Stimulated activated effector memory CD8-positive, alpha-beta T cell treated with anti-CD3 and anti-CD28 coated beads, Interleukin-12 subunit alpha, Interleukin-12 subunit beta, amount 100 ng/mL, for 72 hours (primary cell): ENCODE measurements at places on chromosomes 13 and 19.

DNA sequence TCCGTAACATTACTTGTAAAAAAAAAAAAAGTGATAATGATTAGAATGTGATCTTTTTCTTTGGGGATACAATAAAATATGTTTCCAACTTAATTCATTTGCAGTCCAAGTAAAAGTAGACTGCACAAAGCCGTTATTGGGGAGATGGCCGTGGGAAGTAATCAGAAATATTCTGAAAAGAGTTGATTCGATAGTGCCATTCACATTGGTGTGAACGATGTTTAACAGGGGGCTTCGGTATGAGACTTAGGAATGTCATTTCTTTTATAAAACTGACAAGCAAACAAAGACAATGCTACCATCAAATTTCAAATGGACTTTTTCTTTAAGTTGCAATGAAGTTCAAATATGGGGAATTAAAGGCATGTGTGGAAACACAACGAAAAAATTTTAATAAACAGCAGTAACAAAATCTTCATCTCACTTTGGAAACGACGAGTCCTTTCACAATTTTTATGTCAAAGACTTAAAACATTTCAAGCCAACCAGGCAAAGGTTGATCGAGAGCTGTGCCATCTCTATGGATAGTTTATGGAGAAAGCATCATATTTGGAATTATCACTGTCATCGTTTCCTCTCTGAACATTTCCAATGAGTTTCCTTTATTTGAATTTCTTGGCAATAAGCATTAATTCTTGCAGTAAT lies 1.7 kb upstream of the ZIC5 start:
- DNase-seq: no peak

DNA sequence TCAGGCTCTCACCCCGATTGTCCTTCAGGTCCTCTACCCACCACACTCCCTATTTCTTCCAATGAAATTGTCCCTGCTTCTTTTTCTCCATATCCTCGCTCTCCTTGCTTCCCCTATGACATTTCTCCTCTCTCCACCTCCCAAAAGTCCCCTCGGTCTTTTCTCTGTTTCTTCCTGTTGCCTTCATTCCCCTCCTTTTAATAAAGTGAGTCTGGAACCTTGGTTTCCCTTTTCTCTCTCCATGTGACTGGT lies 676 bp upstream of the ZNF574 start:
- no peak for DNase-seq

DNA sequence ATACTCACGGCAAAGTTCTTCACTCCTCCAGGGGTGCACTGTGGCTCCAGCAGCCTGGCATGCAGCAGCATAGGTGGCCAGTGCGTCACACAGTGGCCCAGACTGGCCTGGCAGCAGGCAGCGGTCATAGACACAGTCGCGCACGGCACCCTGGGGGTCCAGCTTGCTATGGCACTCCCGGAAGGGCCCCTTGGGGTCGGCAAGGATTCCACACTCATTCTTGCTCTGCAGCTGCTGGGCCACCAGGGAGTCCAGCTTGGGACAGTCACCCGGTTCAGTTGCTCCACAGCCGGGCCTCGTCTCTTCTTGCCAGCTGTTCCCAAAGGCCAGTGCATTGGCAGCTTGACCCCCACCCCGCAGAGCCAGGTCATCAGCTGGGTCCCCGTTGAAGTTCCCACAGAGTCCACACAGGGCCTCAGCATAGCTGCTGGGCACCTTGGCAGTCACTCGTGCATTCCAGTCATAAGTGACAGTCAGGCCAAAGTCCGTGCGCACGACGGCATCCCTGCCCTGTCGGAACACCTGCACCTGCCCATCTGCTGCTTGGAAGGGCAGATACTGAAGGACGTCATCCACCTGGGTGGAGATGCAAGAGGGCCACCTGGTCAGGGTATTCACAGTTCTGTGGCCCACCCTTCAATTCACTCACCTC lies 20.6 kb downstream of the FCGBP start:
- DNase-seq: peak; percentile 38

- peak; percentile 53 for DNase-seq
Observed at GRCh38 chr13:20231839-20232555, at the start of gene GJB6. Gene GJB6 (minus strand): TSS chr13:20232319. CDS start chr13:20223480, 8,839 bp downstream.

DNA sequence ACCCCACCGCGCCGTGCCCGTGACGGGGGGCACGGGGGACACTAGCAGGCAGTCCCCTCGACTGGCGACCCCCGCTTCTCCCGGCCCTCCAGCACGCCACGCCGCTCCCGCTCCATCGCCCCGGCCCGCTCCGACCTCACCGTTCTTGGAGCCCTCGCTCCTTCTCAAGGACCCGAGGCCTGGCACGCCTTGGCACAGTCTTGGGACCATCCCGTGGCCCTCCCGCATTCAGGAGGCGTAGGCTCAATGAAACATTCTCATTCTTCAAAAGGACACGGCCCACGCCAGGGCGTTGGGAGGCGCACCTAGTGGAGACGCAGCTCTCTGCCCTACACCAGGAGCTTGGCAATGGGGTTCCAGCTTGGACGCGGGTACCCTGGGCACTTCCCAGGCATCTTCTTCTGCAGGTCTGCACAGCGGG lies 473 bp upstream of the CERS1 start:
- no peak for DNase-seq

GRCh38 chr19:47998800-47999199 lies 4.4 kb downstream of the ELSPBP1 start:
- no peak for DNase-seq

GRCh38 chr13:52414051-52414450 lies 8.1 kb upstream of the THSD1 start:
- DNase-seq: no peak

GRCh38 chr19:749811-750210 lies 1.1 kb upstream of the MISP start:
- DNase-seq: no peak

GRCh38 chr19:31648347-31648746 lies 299.1 kb upstream of the TSHZ3 start:
- DNase-seq: no peak

- DNase-seq: peak; percentile 80
Observed at GRCh38 chr19:2081873-2082810, 14.0 kb downstream of the MOB3A start.

DNA sequence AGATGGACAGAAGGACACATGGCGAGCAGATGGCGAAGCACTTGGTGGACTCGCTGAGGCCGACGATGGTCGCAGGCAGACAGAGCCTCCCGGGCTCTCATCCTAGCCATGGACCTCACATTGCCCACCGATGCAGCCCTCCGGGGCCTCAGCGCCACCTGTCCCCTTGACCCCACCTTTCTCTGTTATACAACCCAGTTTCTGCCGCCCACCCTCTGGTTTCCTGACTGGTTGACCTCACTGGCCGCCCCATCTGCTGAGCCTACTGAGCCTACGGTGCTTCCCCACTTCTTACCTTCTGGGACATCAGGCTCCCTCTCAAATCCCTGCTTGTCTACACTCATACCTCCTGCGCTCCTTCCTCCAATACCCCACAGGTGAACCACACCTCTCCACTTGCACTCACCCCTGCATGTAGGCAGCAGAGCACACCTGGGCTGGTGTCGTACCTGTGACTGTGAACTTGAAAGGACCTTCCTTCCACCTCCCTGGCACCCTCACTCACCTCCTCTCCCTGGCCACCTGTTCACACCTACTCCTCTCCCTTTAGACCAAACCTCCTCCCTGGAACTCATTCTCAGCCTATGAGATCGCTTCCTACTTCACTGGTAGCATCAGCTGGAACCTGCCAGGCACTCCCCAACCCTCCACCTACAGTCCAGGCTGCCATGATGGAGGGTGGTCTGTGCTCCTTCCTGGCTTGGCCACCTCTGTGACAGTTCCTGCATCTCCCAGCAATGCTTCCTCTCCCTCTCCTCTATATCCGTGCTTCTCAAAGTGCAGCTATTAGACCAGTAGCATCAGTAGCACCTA lies 36.1 kb downstream of the HPN start:
- DNase-seq: no peak

DNA sequence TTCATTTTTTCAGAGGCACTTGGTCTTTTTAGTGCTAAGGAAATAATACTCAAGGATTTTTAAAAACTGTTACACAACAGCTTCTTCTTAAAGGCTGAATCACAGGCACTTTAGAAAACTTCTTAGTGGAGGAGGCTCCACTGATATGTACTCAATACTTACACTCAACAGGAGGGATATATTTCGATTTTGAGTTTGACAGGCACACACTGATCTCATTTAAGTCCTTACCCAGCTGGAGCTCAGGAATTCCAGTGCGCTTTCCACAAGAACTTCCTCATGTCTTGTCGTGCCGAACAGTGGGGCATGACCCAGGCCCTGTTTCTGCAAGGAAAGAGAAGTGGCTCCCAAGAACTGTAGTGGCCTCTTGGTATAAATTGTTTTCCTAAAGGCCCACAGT lies 103.8 kb downstream of the RGCC start:
- no peak for DNase-seq

DNA sequence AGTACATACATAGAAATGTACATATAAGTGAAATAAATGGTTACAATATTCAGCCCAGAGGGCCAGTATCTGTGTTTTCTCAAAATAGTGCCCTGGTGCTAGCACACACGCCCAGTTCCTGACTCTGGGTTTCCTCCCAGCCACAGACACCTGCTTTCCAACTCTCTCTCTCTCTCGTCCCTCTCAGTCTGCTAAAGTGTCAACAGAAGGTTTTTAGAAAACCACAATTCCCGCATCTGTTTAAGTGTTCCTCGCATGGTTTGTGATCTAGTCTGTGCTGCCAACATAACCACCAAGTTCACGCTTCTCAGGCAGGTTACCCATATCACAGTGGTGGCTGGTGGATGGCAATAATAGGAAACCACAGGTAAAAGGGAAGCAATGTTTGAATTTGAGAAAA lies 17.8 kb upstream of the UPF3A start:
- no peak for DNase-seq

GRCh38 chr13:66559093-66559492 lies 671.0 kb downstream of the PCDH9 start:
- no peak for DNase-seq
